ENCODE measurements at places on chromosomes 11 and 22.
A peak's percentile ranks its signal among the peaks of the same experiment; 100 is the strongest.

DNA sequence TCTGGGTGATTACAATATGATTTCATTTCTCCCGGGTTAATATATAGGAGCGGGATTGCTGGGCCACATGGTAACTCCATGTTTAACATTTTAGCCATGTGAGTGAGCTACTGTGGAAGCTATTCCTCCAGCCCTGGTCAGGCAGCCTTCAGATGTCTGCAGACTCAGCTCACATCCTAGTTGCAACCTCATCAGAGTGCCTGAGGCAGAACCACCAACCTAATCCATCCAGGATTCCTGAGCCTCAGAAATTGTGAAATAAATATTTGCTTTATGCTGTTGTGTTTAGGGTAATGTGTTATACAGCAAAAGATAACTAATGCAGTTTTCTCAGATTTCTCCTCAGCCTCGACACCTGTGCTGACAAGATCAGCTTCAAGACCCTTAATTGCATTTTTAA, 676.8 kb downstream of the OPCML start:
- no peak for DNase-seq

DNA sequence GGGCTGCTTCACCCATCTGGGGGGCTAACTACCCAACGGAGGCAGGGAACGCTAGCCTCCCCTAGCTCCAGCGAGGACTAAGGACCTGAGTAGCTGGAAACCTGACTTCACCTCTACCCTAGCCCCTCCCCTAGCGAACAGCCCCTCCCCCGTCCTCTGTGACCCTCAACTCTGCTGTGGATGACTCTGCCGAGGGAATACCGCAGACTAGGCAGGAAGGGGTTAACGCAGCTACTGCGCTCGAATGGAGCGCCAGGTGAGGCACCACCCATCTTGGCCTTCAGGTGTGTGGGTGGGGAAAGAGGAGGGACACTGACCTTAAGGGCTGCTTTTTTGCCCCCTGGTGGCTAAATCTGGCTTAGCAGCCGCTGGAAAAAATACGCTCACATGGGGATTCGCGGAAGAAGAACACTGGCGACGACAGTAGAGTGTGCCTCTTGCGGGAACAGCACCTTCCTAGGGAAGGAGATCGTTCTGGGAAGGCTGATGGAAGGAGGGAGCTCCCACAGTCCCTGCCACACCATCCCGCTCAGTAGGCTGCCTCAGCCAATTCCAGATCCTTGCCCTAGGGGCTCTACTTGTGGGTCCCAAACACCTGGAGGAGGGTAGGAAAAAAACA, 4.5 kb upstream of the BCL9L start:
- DNase-seq = peak; percentile 83

DNA sequence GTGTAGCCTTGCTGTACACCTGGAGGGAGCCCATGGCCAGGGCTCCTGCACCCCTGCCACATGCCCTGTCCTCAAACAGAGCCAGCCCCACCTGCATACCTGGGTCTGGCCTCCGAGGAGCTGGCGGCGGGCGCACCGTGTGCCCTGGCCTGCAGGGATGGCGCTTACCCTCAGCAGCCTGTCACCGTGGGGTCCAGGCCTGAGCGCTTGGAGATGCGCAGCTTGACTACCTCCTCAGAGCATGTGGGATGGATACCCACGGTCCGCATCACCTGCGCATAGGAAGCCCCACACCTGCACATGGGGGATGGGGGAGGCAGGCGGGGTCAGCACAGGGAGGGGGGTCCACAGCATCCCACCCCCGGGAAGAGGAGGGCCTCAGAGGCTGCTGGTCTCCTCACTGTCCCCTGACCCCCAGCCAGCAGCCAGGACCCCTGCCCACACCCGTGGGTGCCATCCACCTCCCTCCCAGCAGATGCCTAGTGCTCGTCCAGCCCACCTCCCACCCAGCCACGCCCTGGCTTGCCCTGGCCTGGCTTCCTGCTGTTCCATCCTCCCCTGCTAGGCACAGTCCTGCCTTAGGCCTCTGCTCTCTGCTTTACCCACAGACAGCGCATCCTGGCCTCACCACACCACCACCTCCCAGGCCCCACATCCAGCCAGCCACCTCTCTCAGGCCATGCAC, 22.4 kb upstream of the GNB1L start:
- DNase-seq = no peak

GRCh38 chr11:125305345-125305744, 140.8 kb downstream of the PKNOX2 start:
- no peak for DNase-seq

GRCh38 chr22:23833911-23834317, 4.9 kb downstream of the DERL3 start:
- no peak for DNase-seq

- no peak for DNase-seq
Observed at GRCh38 chr11:17313349-17314231, 37.1 kb downstream of the NUCB2 start.

- no peak for DNase-seq
Observed at GRCh38 chr11:35225946-35226520, 87.1 kb downstream of the CD44 start.

- no peak for DNase-seq
Observed at GRCh38 chr11:70005107-70005818, 72.9 kb upstream of the ANO1 start.

Data from CD4-positive, alpha-beta T cell treated with Interferon alpha-2 for 1 hour (primary cell).